ENCODE measurements at places on chromosomes 5 and 9. TPM values are rescaled to one million over a fixed set of nuclear protein-coding genes. Genes with fewer than 3 reads are reported as not detected.

GRCh38 chr5:6632324-6632887, 438 bp downstream of the NSUN2 start:
- peak overlapping the region; percentile 99 for H3K4me3 ChIP-seq
- no peak for DNase-seq
- no peaks in the 10 kb centered on the region for H3K27me3 ChIP-seq

UBE2QL1 gene
- 0.11 TPM for total RNA-seq

GRCh38 chr9:126532489-126532888, 81.2 kb upstream of the LMX1B start:
- H3K27me3 ChIP-seq, result no peaks in the 10 kb centered on the region
- H3K4me1 ChIP-seq, result peaks cover 3% of the 10 kb centered on the region
- H3K27ac ChIP-seq, result no peak overlapping the region
- H3K36me3 ChIP-seq, result no peaks in the 10 kb centered on the region

- no peak for DNase-seq
- peaks cover 2% of the 10 kb centered on the region for H3K4me1 ChIP-seq
- H3K27ac ChIP-seq, result no peak overlapping the region
Observed at GRCh38 chr9:95411054-95411892, 93.8 kb upstream of the FANCC start.

GRCh38 chr5:14779975-14780374, 91.6 kb downstream of the ANKH start:
- no peaks in the 10 kb centered on the region for H3K27me3 ChIP-seq
- H3K4me1 ChIP-seq, result no peaks in the 10 kb centered on the region
- H3K4me3 ChIP-seq, result no peak overlapping the region
- 0 out of 3 replicates have a peak, but pooled peaks cover 2% of the 10 kb centered on the region for H3K36me3 ChIP-seq
- no peak for DNase-seq

TOR4A gene
- 6.2 TPM for total RNA-seq

DNA sequence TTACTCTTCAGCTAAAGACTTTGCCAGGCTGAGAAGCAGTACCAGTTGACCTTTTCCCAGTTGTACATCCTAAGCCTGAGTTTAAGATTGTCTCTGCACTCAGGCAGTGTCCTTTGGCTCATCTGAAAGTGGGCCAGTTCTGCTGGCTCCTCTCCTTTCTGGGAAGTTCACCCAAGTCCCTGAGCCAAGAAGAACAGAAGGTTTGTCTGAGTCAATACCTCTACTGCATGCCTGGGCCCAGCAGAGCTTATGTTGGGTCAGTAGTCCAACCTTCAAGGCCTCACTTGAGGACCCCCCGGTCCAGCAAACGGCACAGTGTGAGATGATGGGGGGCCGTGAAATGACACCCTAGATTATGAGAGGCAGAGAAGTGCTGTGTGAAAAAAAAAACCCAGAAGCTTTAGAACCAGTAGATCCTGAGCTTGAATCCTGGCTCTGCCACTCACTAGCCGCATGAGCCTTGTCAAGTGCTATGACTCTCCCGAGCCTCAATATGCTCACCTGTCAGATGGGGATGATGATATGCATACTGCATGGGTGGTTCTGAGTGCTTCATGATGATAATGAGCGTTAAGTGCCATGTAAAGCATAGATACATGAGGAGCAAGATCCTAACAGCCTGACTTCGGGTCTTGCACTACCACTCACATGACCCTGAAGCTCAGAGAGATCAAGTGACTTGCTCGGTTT, 156.0 kb downstream of the MACROH2A1 start:
- no peaks in the 10 kb centered on the region for H3K4me1 ChIP-seq
- H3K27ac ChIP-seq, result no peak overlapping the region
- no peak for DNase-seq
- H3K4me3 ChIP-seq, result no peak overlapping the region
- H3K36me3 ChIP-seq, result no peaks in the 10 kb centered on the region
- no peaks in the 10 kb centered on the region for H3K27me3 ChIP-seq

NUTM2G gene
- 0.57 TPM for total RNA-seq

- no peaks in the 10 kb centered on the region for H3K27me3 ChIP-seq
- no peaks in the 10 kb centered on the region for H3K4me1 ChIP-seq
- no peak for DNase-seq
- no peaks in the 10 kb centered on the region for H3K36me3 ChIP-seq
- H3K4me3 ChIP-seq, result no peak overlapping the region
- H3K27ac ChIP-seq, result no peak overlapping the region
Observed at GRCh38 chr9:88775037-88775471, 216.2 kb upstream of the S1PR3 start.

PCDH1 gene
- total RNA-seq, result 131 TPM

GABRG2 gene
- total RNA-seq, result 0.98 TPM

- H3K36me3 ChIP-seq, result no peaks in the 10 kb centered on the region
- no peak for DNase-seq
- no peaks in the 10 kb centered on the region for H3K4me1 ChIP-seq
- H3K4me3 ChIP-seq, result no peak overlapping the region
Observed at GRCh38 chr9:37719526-37719925, 34.1 kb upstream of the TRMT10B start.

INSL6 gene
- total RNA-seq, result not detected

WDR5 gene
- total RNA-seq, result 74.0 TPM

GRCh38 chr9:117596678-117597077, 107.5 kb upstream of the TLR4 start:
- 0 out of 2 replicates have a peak, but pooled peaks cover 2% of the 10 kb centered on the region for H3K27me3 ChIP-seq
- no peak overlapping the region for H3K27ac ChIP-seq
- H3K4me1 ChIP-seq, result peaks cover 7% of the 10 kb centered on the region

- H3K4me3 ChIP-seq, result peak within 1 kb of the TSS; percentile 93
- peak; percentile 84 for DNase-seq
- no peaks in the 10 kb centered on the region for H3K4me1 ChIP-seq
- H3K27me3 ChIP-seq, result peaks cover 24% of the 10 kb centered on the region
Observed at GRCh38 chr5:44389090-44389822, at the start of gene FGF10. TSS of gene FGF10 (minus strand) at chr5:44389420. CDS start at chr5:44388682, 738 bp downstream.

DNA sequence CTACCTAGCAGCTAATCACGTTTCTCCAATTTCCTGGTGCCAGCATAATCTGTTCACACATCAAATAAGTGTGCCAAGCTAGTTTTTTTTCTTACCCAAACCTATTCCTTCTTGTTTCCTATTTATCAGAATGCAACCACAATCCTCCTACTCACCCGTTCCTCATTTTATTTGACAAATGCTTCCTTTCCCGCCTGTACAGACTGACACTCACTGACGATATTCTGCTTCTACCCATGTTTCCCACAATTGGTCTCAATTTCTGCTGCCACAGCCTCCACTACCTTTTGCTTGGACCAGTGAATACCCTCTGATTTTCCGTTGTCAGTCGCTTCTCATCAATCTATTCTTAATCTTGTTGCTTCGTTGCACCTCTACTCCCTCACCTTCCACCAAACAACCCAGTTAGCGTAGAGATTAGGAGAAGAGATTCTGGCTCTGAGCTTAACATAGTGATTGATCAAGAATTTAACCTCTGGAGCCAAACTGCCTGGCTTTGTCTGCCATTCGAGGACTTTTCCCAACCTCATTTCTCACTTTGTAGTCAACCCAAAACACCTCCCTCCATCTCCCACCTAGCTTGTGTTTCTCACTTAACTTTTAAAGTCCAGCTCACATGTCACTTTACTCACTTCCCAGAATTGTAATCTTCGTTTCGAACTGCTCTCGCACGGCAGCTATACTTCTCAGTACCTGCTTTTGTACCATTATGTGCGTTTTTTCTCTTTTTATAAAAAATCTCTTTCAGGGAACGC, 729 bp upstream of the TMEM38B start:
- H3K27ac ChIP-seq, result no peak overlapping the region
- H3K4me1 ChIP-seq, result no peaks in the 10 kb centered on the region
- peak overlapping the region; percentile 82 for H3K4me3 ChIP-seq
- no peak for DNase-seq
- H3K36me3 ChIP-seq, result no peaks in the 10 kb centered on the region

CYSTM1 gene
- total RNA-seq, result 20.6 TPM

DNA sequence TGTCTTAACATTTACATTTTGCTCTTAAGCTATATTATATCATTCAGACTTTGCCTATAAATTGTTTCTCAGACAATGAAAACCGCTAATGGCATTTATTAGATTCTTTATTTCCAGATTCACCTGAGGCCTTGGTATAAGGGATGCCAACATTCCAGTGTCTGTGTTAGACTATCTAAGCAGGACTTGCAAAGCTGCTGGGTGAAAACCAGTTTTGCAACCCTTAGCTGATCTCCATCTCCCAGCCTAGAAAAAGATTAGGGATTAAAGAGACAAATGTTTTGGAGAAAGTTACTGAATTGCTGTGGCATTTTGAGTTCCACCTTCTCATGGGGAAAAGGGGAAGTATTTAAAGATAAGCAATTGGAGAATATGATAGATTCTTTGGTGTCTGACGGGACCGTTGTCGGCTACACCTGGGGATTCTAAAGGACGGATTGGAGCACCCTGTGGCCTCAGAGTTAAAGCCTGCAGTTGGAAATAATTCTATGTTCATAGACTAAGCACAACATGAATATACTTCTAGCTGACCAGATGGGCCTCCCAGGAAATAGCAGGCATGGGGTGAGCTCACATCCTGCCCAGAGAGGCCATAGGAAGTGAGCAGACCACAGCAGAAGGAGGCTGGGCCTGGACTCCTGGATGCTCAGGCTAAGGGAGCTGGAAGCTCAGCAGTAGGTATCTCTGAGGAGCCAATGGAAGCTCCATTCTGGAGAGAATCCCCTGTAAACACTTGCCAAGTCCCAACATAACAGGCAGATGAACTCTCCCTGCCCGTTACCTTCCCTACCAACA, 21.8 kb downstream of the ENTREP1 start:
- no peak overlapping the region for H3K4me3 ChIP-seq
- no peak for DNase-seq
- no peaks in the 10 kb centered on the region for H3K27me3 ChIP-seq
- no peaks in the 10 kb centered on the region for H3K4me1 ChIP-seq
- peaks cover 2% of the 10 kb centered on the region for H3K36me3 ChIP-seq
- H3K27ac ChIP-seq, result no peak overlapping the region

GRCh38 chr9:6819529-6819928, 61.8 kb downstream of the KDM4C start:
- peaks cover 3% of the 10 kb centered on the region for H3K4me1 ChIP-seq
- H3K27me3 ChIP-seq, result no peaks in the 10 kb centered on the region
- DNase-seq, result no peak
- no peak overlapping the region for H3K4me3 ChIP-seq
- no peak overlapping the region for H3K27ac ChIP-seq

- no peak for DNase-seq
- no peaks in the 10 kb centered on the region for H3K36me3 ChIP-seq
- H3K27me3 ChIP-seq, result no peaks in the 10 kb centered on the region
- H3K27ac ChIP-seq, result no peak overlapping the region
- peaks cover 10% of the 10 kb centered on the region for H3K4me1 ChIP-seq
Observed at GRCh38 chr5:110054240-110054639, 364.5 kb downstream of the MAN2A1 start.

- no peak overlapping the region for H3K4me3 ChIP-seq
- no peaks in the 10 kb centered on the region for H3K27me3 ChIP-seq
- no peak overlapping the region for H3K27ac ChIP-seq
- no peak for DNase-seq
- H3K4me1 ChIP-seq, result peaks cover 2% of the 10 kb centered on the region
- H3K36me3 ChIP-seq, result no peaks in the 10 kb centered on the region
Observed at GRCh38 chr5:68169903-68170302, 45.7 kb upstream of the PIK3R1 start.

DNA sequence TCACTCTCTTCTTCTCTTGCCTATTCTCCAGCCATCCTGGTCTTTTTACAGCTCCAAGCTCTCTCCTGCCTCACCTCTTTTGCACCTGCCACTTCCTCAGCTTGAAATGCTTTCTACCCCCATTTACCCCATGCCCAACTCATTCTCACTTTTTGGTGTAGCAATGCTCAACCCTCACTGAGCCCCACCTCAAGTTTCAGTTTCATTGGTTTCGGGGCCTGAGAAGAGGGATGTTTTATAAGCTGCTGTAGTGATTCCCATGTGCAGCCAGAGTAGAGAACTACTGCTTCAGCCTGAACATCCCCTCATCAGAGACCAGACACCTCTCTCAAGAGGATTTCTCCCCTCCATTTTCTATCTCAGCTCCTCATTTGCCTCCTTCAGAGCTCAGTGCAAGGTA, 45.2 kb upstream of the FYB1 start:
- H3K36me3 ChIP-seq, result no peaks in the 10 kb centered on the region
- no peaks in the 10 kb centered on the region for H3K27me3 ChIP-seq
- no peaks in the 10 kb centered on the region for H3K4me1 ChIP-seq
- no peak overlapping the region for H3K4me3 ChIP-seq
- DNase-seq, result no peak
- no peak overlapping the region for H3K27ac ChIP-seq

GRCh38 chr5:119814655-119815054, 185.3 kb downstream of the FAM170A start:
- no peak overlapping the region for H3K4me3 ChIP-seq
- DNase-seq, result no peak
- no peaks in the 10 kb centered on the region for H3K36me3 ChIP-seq
- peaks cover 3% of the 10 kb centered on the region for H3K4me1 ChIP-seq
- H3K27me3 ChIP-seq, result no peaks in the 10 kb centered on the region

IFNA21 gene
- total RNA-seq, result not detected

DNA sequence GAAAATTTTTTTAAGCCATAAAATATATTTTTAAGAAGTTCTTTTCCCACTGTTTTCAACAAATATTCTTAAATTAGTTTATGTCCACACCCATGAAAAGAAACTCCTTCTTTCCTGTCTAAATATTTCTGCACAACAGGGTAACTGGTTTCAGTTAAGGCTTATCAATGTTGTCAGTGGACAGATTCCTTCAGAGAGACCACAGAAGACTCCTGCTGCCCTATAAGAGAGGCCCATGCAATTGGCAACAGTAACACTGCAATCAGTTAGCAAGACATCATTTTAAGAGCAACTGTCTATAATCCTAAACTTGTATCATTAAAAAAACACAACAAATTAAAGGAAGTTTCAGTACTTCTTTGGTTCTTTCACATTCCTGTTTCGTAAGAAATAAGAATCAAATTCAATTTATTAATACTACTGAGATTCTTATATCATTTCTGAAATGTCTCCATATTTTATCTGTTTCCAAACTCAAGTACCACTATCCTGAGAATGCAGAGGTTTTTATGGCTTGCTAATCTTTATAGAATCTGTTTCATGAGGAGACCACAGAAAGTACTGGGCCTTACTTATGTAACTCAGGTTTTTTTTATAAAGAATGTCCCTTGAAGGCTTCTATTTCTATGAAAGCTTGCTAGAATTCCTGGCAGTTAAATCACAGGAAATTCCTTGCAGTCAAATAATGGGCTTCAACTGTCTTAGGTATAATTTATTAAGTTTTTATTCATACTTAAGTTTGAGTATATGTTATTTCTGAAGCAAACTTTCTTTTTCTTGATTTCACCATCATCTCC, 240.2 kb downstream of the RFX3 start:
- H3K4me3 ChIP-seq, result no peak overlapping the region
- no peak overlapping the region for H3K27ac ChIP-seq
- peaks cover 9% of the 10 kb centered on the region for H3K36me3 ChIP-seq
- no peaks in the 10 kb centered on the region for H3K4me1 ChIP-seq
- H3K27me3 ChIP-seq, result no peaks in the 10 kb centered on the region

DNA sequence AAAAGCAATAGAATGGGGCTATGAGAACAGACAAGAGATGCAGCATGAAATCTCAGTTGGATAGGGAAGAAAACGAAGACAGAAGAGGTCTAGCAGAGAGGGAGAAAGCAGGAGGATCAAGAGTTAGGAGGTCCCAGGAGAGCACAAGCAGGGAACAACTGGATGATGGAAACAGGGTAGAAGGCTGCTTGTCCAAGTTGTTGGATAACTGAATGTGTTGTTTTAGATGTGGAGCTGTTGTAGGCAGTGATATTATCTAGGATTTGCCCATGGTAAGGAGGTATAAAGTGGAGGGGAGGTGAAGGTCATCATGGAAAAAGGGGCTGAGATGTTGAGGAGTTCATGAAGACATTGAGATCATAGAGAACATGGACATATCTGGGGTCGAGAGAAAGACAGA, 12.4 kb upstream of the RHOBTB3 start:
- no peak overlapping the region for H3K4me3 ChIP-seq
- DNase-seq, result no peak
- H3K4me1 ChIP-seq, result no peaks in the 10 kb centered on the region
- H3K27ac ChIP-seq, result no peak overlapping the region

Data from H9 (cell line).